Mesothelial cell of epicardium (in vitro differentiated cells): ENCODE measurements at places on chromosomes 5 and 9.

GRCh38 chr9:2120926-2121689 is 106.0 kb downstream of the SMARCA2 start:
- no peak for DNase-seq

DNA sequence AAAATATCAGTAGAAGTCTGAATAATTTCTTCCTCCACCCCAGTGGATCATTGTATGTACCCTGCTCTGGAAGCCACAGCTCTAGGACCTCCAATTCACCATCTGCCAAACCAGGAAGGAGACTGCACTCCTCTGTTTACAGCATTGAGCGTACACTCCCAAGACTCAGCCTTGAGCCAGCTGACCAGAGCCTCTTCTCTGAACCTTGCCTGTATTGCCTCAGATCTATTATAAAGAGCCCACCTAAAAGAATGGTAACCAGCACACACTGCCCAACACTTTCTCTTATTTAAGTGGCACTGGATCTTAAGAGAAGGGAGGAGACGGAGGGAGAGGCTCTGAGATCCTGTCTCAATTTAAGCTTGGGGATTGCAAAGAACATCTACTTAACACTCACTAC is 217.8 kb upstream of the RASEF start:
- DNase-seq: no peak

- DNase-seq: no peak
Measured at GRCh38 chr5:36521838-36522745, 84.3 kb upstream of the SLC1A3 start.

DNA sequence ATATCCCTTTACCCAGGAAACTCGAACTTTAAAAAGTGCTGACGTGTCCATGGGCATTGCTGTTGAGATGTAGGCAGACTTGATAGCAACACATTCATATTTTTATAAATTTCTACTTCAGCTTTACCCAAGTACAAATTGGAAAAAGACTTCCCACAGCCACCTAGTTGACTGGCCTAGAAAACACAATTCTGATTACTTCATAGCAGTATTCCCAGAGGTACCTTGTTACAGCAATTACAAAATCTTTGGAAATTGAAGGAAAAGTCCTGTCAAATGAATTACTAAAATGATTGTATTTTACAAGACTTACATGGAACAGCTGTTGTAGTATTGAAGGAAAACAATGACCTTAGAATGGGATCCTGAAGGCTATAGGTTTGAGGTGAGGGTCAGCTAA is 130.7 kb upstream of the NREP start:
- DNase-seq: no peak

DNA sequence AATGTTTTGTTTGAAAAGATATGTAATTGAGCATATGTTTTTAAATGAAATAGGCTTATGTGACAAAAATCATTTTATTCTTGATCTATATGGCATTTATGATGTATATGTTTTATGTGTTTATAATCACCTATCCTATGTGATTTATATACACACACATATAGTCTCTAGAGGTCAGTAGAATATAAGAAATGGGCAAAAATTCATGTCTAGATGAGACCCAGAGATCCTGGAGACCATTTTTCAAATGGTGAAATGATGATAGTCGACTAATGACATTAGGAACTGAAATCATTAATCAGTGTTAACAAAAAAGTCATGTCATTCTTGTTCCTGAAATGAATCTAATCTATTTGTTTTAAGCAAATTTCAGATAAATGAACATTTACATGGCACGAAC is 709.2 kb upstream of the WWC1 start:
- DNase-seq: no peak

GRCh38 chr5:37882636-37883035 is 42.8 kb upstream of the GDNF start:
- DNase-seq: no peak

GRCh38 chr5:172146748-172147092 is 41.3 kb downstream of the STK10 start:
- DNase-seq: no peak

DNA sequence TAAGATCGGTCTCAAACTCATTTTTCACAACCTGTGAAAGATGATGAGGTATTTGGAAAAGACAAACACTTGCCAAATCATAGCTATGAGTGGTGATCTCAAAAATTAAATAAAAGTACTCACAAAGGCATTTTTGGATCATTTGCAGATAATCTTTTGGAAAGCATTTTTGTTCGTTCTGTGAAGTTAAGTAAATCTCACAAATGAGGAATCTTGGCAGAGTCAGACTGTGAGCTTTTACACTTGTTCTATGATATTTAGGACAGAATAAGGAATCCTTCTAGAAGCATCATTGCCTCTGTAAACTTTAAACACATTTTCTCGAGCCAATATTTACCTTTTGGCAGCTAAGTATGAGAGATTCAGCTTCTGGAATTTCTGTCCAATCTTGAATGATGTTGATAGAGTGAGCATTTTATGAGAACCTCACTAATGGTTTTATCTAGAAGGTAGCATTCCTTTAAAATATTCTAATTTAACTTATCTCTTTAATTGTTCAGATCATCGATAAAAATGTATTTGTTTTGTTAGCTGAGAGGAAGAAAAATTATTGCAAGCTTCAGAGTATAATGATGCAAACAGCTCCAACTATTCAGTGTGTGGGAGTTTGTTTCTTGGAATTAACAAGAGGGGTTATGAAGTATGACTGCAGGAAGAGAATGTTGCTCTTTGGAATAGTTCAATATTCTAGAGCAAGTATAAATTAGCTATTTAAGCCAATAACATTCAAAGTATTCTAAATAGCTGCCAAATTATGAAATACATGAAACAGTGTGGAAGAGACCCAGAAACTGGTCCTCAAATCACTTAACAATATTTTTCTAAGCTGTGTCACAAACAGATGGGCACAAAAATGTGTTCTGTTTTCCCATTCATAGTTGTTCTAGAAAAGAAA is 48.6 kb upstream of the SLCO6A1 start:
- no peak for DNase-seq

DNA sequence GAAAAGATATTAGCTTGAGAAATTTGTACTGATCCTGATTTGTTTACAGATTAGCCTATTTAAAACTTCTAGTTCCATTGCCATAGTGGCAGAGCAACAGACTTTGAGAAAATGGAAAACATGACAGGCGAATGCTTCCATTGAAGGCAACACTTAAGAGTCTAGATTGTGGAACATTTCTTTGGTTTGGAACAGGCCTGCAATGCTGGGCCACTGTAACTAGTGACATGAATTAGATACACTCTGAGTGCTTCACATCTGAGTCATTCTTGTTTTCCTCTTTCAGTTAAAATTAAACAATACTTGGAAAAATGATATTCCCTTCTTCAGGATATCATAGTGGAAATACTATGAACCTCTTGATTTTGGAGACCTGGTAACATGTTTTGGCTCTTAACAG is 453.6 kb upstream of the TUSC1 start:
- DNase-seq: no peak

DNA sequence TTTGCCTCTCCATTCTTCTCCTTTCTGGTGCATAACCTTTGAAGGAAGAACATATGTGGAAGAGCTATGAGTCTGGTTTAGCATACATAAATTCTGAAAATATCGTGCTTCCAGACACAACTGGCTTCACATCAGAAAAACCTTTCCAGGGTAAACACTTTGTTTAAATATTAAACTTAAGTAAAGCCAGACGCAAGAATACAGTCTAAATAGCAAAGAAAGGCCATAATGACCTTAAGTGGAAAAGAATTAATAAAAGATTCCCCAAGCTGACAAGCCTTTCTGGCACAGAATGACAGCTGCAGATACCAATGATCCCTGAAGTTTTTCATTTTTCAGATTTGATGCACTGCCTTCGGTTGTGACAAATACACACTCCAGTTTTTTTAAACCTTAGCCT is 13.5 kb upstream of the TSSK1B start:
- no peak for DNase-seq

DNA sequence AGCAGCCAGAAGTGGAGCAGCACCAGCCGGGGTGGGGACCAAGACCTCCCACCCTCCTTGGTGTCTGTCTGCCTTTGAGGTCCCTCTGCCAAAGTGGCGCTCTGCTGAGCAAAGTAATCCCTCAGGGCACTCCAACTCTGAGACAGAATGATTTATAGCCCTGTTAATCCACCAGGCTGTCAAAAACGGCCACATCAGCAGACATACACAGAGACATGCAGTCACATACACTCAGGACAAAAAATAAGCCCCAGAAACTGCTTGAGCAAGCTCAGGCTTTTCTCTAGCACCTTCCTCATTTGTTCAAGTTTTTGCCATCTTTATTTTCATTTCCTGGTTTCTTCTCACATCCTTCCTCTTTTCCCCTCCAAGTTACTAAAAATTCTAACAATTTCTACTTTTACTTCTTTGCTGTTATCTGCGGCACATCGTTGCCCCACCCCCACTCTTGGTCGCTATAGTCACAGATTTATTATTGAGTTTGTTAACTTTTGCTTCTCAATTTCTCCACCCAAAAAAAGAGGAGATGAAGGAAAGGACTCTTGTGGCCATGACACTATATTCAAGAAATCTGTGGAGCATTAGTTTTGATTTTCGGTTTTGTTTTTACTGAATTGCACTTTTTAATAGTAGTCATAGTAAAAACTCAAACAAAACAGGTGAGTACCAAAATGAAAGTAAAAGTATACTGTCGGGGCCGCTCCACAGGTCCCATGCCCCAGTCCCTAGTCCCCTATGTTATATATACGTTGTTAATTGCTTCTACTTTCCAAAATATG is 17.4 kb upstream of the ADRB2 start:
- no peak for DNase-seq

- DNase-seq: no peak
Measured at GRCh38 chr5:157820593-157821252, 38.2 kb downstream of the CLINT1 start.

DNA sequence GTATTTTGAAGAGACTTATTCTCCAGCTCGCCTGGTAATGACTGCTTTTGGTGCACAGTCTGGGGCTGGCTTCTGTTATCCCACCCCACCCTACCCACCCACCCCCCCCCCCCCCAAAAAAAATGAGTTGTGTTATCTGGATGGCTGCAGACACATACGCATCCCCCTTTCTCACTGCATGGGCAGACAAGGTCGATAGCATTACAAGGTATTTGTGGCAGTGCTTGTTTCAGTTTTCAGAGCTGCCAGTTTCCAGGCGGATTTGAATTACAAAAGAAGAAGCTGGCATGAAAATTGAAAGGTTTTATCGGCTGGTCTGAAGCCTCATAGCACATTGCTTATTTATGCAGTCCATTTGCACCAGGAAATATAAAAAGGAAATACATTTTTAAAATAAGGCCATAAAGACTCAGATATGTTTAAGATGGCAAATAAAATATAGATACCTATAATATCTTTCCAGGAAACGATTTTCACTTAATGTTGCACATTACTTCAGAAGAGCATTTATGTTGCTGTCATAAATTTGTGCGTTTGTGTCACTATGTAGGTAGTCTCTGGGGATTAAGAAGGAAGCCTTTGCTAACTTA is 85.1 kb upstream of the GRHPR start:
- no peak for DNase-seq

GRCh38 chr5:106386287-106386686 is 1284.5 kb downstream of the EFNA5 start:
- no peak for DNase-seq

GRCh38 chr9:127777368-127777980 is 992 bp downstream of the SH2D3C start:
- no peak for DNase-seq

GRCh38 chr5:175489693-175490443 is 11.5 kb downstream of the SFXN1 start:
- no peak for DNase-seq

DNA sequence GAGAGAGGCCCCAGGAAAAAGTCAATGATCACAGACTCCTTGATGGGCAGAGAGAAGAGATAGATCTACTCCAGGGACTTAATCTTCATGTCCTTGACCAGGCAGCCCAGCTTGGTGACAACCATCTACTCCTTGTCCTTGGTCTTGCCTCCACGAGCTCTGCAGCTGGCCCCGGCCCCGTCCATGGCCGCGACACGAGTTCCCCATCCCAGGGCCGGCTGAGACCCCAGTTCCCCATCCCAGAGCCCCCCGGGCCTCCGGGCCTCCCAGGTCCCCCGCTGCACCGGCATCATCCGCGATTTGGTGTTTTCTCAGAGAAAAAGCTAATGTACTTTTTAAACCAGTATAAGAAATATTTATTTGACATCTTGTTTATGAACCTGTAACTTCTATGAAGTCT is 2.5 kb upstream of the PGGT1B start:
- no peak for DNase-seq

- DNase-seq: no peak
Measured at GRCh38 chr9:113808391-113809358, 67.4 kb upstream of the ZNF618 start.

DNA sequence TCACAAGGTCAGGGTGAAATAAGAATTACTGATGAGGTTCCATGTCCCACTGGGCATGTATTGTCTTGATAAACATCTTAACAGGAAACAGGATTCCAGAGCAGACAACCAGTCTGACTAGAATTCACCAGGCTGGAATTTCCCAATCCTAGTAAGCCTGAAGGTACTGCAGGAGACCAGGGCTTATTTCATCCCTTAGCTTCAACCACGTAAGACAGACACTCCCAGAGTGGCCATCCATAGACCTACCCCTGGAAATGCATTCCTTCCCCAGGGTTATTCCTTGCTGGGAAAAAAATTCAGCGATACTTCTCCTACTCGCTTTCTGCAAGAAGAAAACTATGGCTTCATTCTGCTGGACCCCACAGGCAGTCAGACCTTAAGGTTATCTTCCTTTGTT is 785.4 kb downstream of the NR2F1-AS1 start:
- DNase-seq: no peak

DNA sequence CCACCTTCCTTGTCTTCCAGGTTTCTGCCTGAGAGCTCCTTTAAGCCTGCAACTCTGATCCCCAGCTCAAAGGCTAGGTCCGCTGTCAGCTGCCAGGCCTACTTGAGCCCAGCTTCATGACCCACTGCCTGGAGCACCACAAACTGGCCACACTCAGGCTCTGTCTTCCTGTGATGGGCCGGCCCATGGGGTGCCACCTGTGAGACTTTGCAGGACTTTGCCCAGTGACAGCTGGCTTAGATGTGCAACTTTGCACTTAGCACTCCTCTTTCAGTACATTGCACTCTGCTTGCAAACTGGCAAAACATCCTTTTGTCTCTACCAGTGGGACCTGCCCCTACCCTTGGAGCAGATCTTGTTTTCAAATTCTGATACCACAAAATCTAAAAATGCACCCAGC is 311.5 kb upstream of the PDE4D start:
- no peak for DNase-seq

DNA sequence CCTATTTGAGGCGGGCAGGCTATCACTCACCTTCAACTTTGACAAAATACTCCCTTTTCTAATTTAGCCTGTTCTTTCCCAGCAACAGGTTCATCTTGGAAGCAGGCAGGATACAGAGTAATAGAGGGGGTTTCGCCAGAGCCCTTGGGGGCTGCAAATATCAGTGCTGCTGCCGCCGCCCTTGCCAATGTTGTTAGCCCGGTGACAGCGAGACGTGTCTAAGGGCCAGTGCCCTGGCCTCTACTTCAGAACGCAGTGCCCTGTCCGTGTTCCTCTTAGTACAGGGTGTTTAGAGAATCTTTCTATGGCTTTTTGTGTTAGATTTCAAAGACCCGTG is 703 bp downstream of the FAM120AOS start:
- peak; percentile 40 for DNase-seq

DNA sequence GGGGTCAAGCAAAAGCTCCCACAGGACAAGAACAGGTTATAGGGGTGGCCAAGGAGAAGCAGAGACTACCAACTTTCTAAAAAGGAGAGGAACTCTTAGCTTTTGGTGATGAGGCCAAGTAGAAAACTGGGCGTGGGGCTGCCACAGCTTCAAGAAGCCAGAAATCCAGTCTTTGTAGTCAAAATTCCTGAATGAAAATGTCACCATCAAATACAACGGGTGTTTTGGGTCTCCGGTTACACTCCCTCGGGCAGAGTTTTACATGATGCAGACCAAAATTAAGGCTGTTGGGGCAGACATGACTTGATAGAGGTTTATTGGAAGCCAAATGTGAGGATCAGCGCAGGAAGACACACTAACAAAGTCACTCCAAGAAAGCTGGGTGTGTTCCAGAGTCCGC is 29.4 kb upstream of the N4BP3 start:
- no peak for DNase-seq
